B cell (primary cell): ENCODE measurements at places on chromosomes 2 and 18. TPM values are rescaled to one million over a fixed set of nuclear protein-coding genes. Genes with fewer than 3 reads are reported as not detected.

DNA sequence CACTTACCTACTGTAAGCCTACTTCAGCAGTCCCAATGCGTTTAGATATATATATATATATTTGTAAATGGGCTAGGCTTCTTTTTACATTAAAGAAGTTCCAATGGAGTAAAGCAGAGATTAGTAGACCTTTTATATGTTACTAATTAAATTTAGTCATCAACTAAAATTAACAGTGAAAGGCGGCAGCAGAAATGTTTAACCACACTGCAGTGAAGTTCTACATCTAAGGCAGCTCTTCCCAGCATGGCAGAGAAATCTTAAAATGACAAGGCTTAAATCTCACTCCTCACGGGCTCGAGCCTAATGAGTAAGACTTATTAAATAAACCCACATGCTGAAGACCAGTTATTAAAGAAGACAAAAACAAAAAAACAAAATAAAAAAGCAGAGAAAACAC, 19.1 kb upstream of the KANSL1L start:
- DNase-seq = no peak

Gene SERPINB2
- 1.4 and 1.7 TPM in 2 replicates for total RNA-seq

DNA sequence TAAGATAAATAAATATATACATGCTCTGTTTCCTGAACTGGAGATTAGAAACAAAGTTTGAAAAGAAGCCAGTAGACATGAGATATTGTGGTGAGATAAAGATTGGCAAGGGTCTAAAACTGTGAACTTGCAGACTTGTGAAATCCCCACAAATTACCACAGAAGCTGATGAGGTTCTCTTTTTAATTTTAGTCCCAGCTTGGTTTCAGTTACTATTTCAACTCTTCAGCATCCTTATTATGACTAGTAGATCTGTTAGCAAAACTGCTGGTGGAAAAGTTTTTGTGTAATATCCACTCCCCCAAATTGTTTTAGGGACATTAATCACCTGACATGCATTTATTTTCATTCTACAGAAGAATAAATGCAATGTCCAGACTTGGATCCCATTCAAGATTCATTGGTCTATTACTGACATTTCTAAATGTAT, 20.8 kb downstream of the RASGRP3 start:
- peak; percentile 71 for DNase-seq

- no peak for DNase-seq
Observed at GRCh38 chr18:48910972-48911545, 39.7 kb downstream of the SMAD7 start.

Gene EFHD1
- total RNA-seq = not detected in 2 replicates

DNA sequence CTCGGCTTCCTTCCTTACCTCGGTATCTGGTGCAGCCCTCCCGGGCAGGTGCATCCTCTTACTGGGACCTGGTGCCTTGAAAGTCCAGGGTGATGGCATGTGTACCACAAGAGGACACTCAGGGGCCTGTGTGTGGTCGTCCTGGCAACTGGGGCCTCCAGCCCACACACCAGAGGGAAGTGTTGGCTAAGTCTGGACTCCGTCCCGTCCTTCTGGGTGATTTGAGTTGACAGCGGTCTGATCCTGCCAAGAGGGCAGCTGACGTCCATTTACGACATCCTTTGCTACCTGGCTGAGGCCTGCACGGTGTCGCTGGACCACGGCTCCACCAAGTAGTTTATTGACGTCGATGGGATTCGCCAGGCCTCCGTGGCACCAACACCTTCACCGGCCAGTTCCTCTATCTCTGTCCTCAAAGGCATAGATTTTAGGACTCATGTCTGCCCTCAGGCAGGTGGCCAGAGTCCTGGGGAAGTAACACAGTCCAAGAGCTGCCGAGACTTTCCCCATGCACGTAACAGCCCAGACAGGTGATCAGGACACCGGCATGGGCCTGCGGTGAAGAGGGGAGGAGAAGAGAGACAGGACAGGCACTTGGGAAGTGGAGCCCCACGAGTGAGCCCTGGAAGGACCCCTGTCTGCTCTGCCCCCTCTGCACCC, 186.0 kb upstream of the HDAC4 start:
- DNase-seq = no peak

Gene LYG2
- not detected in 2 replicates for total RNA-seq

DNA sequence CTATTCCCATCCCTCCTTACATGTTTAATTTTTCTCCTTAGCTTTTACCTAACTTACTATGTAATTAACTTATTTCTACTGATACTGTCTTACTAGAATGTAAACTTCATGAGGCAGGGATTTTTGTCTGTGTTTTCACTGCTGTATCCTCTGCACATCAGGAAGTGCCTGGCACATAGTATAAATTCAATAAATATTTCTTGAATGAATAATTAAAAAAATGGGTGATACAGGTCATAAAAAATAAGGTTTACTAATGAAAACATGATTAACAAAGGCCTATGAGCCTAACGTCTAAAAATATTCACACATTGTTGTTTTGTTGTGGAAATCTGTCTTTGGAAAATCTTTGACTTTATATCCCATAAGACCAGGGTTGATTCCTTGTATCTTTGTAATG, 4.5 kb downstream of the RBKS start:
- no peak for DNase-seq

Gene LIMS4
- 0.47 and 0.49 TPM in 2 replicates for total RNA-seq

Gene POMC
- 3.4 and 4.3 TPM in 2 replicates for total RNA-seq

GRCh38 chr18:57437402-57437765, 2.2 kb downstream of the ONECUT2 start:
- DNase-seq = peak; percentile 27

DNA sequence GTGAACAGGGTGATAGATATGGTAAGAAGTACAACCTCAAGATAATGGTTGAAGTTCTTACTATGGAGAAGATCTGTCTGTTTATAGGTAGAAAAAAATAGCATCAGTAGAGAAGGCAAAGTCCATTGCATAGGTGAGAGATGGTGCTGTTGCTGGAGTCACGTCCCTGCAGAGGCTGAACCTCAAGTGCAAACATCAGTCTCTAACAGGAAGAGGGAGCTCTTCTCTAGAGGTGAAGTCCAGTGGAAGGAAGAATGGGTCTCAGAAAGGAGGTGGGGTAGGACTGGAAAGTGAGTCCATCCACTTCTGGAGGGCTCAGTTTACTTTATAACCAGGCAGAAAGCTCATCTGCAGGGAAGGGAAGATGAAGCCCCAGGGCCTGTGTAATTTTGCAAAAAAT, 337.7 kb downstream of the MEIS1 start:
- DNase-seq = no peak

Gene BAZ2B
- total RNA-seq = 37.2 and 42.3 TPM in 2 replicates

Gene CROCC2
- total RNA-seq = not detected in 2 replicates

DNA sequence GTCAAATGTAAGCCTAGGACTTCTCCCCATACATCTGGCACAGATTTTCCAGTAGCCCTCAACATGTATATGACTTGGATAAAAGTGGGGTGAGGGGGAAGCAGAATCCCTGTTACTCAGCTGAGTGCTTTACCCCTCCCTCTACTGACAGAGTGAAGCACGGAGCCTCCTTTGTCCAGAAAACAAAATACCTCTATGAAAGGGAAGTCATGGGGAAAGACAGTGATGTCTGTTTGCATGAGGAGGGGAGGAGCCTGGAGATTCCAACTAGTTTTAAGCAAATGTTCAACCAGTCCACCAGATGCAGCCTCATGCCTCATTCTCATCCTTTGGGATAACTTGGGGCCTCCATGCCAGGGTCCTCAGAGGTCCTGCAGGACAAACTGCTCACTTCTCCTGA, 203.9 kb downstream of the SMAD2 start:
- no peak for DNase-seq

DNA sequence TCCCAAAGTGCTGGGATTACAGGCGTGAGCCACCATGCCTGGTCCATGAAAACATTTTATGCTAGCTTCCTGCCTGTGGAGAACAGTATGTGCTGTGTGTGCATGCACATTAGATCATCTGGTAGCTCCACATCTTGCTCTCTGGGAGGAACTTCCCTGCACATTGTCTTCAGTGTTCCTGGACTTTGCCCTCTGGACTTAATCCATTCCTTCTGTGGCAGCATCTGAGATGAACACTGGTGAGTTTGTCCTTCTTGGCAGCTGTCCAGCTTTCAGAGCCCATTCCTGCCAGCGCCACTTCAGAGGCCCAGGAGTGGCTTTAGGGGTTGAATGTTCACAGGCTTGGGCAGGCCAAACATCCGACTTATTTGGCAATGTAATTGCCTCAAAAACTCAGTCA, 65.2 kb downstream of the POU3F3 start:
- DNase-seq = no peak

DNA sequence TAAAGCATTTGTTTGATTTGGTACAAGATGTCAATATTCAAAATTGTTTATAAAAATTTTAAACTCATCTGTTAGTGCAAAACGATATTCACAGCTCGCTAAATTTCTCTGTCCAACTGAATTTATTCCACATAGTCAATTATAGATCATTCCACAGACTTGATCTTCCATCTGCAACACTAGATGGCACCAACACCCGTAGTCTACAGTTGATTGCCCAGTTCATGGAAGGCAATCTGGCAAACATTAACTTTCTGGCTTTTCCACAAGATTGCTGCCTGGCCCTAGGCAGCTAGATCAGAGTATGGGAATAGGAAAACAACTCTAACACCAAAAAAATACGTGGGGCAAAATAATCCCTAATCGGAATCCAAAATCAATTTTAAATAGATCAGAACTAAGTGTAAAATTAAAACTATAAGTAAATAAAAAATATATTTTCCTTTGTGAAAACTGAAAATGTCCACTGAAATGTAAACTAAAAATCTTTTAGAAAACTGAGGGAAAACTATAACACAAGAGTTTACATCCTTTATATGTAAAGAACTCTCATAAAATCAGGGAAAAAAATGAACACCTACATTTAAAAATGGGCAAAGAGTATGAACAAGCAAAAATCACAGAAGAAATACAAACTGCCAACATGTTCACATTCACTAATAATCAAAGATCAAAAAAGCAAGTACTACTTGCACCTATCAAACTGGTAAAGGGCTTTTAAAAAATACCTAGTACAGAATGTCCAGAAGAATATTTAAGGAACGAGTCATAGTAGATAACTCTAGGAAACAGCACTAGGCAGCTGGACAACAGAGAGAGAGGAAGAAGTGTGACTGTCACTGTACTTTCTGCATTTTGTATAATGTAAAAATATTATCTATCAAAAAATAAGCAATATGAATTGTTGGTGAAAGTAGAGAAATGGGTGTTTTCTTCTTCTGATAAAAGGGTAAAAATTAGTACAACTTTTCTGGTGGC, 35.0 kb downstream of the RTN4 start:
- DNase-seq = peak; percentile 63

Gene EHBP1
- total RNA-seq = 34.7 and 36.3 TPM in 2 replicates

Gene MARCHF4
- total RNA-seq = not detected in 2 replicates

Gene TOGARAM2
- total RNA-seq = 0.25 and 0.58 TPM in 2 replicates

Gene ASPRV1
- 0.68 and 1.1 TPM in 2 replicates for total RNA-seq

GRCh38 chr2:150174056-150174805, 313.2 kb downstream of the RND3 start:
- no peak for DNase-seq

Gene TACR1
- 0.05 TPM in 1 of 2 replicates, not detected in the other for total RNA-seq

GRCh38 chr18:63844254-63844653, 43.3 kb upstream of the SERPINB2 start:
- no peak for DNase-seq

DNA sequence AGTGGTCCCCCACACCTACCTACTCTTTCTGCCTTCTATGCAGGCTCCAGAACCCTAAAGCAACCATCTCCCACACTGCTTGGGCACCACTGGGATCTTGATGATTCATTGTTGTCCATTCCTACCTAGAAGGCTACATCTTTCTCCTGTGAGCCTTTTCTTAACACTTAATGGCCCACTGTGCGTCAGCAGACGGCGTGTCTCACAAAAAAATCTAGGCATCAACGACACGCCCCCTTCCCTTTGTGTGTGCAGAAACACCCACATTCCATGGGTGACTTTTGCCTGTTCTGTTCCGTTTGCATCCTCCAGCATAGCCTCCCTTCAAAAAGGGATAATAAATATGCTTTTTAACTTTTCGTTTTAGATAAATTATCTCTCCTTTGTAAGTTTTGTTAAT, 99.7 kb upstream of the CYRIA start:
- DNase-seq = no peak

DNA sequence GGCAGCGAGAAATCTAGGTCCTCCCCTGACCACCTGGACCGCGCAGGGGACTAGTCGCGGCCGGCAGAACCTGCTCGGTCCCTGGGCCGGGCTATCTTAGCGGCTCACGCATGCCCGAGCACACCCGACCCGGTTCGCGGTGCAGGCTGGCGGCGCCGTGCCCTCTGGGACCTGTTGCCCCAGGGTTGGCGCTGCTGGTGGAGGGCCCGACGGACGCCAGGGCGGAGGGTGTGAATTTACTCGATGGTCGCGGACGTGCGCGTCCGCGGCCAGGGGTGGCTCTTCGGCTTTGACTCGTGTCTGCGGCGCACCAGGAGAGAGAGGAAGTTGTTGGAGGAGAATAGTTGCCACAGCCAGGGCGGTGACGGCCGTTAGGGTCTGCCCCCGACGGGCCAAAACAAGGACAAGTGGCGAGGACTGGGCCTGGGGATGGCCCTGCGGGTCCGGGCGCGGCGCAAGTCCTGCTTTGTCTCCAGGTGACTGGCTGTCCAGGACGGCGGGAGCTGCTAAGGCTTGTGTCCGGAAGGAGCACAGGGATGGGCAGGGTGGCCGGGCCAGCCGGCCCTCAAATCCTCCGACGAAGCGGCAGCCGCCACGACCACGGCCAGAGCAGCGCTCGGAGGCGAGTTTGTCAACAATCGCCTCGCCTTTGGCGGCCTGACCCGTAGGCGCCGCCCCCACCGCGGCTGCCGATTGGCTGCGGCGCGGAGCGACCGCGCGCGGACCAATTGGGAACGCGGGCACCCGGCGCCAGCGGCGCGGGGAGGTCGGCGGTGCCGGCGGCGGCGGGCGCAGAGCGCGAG, 1.3 kb downstream of the BCL2L11 start:
- peak; percentile 90 for DNase-seq

Gene PRSS56
- total RNA-seq = not detected in 2 replicates

DNA sequence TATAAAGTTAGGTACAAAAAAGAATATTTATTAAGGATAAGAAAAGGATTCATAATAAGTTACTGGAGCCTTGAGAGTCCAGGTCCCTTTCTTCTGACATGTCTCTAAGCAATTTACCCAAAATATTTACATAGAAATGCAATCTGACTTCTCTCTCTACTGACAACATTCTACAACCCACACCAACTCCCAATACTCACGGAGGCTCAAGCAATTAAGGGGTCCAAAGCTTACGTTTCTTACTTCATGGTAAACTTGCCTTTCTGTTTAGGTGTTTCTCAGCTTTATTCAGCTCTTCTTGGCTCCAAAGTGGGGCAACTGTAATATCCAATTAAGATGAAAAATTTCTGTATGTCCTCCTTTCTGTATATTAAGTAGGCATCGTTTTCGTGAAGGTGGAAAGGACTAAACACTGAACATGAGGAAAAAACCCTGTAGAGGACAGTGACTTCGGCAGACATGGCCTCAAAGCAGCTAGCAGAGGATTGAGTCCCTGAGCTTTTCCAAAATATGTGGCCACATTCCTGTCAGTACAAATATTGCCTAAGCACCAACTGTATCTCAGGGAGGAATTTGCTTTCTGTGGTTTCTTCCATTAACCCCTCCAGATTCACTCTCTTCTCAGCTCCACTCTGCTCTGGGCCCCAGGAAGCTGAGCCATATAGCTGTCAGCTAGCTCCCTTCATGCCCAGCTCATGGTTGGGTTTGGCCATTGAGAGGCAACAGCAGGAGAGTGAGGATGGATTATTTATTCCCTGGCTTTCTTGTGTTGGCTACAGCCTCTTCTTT, 67.9 kb upstream of the GLS start:
- no peak for DNase-seq

Gene KCNK3
- total RNA-seq = not detected in 2 replicates

- no peak for DNase-seq
Observed at GRCh38 chr18:48899558-48900174, 51.1 kb downstream of the SMAD7 start.
